ENCODE measurements at places on chromosomes 1 and 21.

DNA sequence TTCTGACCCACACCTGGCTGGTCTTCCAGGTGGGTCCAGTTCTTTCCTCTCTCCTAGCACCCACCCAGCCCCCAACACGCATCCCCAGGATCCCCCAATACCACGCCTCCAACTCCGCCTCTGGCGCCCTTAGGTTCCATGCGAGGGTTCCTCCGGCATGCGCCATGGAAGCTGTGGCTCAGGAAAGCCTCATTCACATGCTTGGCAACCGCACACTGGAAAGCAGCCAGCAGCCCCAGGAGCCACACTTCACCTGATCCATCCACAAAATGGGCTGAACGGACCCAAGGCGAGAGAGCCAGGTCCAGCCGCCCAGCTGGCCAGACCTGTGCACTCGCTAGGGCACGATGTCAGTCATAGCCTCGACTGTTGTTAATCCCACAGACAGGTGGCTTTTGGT, 161.2 kb downstream of the PSMG1 start:
- no peak for DNase-seq

DNA sequence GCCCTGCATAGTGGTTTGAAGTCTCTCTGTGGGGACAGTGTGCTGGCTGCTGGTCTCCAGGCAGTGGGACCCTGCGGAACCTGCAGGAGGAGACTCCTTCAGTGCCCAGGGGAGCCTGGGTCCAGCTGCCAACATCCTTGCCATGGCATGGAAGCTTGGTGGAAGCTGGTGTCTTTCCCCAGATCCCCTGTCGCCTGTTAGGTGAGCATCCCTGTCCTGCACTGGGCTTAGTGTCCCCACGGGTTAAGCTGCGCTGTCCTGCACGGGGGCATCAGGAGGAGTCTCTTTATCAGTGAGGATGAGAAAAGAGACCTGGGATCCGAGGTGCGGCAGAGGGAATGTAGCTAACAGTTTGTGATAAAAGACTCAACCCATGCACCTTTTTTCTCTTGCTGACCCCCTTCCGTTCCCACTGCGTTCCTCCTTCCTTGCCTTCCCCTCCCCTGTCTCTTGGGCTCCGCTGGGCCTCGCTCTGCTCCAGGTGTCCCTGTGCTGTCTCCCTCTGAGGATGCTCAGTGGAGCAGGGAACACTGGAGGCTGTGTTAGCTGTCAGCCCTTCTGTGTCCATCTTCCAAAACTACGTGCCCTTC, 59.3 kb downstream of the SLC37A1 start:
- DNase-seq = no peak

DNA sequence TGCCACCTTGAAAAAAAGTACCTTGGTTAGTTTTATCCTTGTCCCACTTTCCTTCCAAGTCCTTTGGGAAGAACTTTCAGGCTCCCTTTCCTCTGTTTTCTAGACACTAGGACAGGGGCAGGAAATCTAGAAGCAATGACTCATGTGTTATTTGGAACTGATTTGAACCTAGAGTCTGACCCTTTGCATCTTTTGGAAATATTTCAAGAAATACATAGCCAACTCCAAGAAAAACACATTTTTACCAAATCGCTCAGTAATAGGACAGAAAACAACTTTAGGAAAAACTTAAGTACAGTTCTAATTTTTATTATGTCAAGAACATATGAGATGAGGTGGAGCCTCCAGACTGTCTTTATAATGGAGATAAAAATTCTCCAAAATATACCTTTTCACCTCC, 292.4 kb downstream of the PTBP2 start:
- DNase-seq = no peak

GRCh38 chr21:16572032-16572431, 842.2 kb downstream of the USP25 start:
- DNase-seq = no peak

GRCh38 chr1:23557471-23558124, 1.7 kb downstream of the ID3 start:
- no peak for DNase-seq

DNA sequence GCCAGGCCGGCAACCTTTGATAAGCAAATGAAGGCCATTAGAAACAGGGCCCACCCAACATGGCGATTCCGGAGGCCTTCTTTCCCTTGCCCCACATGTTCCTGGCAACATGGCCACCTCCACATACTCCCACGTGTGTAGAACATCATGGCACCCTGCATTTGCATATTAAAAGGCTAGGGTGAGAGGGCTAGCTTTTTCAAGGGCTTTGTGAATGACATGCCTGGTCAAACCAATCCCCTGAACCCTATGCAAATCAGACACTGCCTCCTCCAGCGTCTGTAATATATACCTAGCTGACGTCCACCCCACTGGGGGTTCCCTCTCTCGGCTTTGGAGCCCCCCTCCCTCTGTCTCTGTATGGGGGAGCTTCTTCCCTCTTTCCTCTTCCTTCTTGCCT, 1.6 kb downstream of the ADCY10 start:
- DNase-seq = no peak

GRCh38 chr1:206782448-206782847, 10.2 kb upstream of the IL10 start:
- no peak for DNase-seq

GRCh38 chr1:209187589-209187988, 395.9 kb upstream of the CAMK1G start:
- DNase-seq = no peak

GRCh38 chr1:29688471-29689365, 452.4 kb downstream of the PTPRU start:
- DNase-seq = no peak

- no peak for DNase-seq
These were observed 186.5 kb downstream of the DYRK1A start for GRCh38 chr21:37553078-37553481.

DNA sequence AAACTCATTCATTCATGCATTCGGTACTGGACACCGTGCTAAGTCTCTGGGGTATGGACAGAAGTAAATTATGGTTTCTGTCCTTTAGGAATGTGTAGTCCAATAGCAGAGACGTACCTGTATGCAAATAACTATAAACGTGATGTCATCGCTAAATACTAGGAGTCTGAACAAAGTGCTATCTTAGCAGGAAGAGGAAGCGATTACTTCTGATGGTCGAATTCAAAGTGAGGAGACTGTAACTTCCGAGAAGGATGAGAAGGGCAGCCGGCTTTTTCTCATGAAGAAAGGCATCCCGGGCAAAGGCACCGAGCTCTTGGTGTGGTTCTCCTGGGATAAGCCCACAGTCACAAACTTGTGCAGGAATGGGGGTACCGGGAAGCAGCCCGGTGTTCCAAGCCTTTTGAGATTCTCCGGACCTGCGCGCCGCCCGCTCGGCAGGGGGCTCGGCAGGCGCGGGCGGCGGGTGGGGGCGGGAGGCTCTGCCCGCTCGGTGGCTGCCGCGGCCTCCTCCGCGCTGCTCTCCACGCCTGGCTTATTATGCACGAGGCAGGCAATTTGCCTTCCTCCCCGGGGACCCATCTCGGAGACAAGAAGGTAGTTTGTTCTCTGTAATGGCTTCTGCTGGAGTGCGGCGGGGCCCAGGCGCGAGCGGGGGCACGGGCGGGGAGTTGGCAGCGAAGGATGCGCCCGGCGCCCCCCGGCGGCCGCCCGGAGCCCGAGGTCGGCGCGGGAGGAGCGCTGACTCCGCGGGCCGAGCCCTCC, 67.5 kb upstream of the CD1D start:
- DNase-seq = peak; percentile 18

DNA sequence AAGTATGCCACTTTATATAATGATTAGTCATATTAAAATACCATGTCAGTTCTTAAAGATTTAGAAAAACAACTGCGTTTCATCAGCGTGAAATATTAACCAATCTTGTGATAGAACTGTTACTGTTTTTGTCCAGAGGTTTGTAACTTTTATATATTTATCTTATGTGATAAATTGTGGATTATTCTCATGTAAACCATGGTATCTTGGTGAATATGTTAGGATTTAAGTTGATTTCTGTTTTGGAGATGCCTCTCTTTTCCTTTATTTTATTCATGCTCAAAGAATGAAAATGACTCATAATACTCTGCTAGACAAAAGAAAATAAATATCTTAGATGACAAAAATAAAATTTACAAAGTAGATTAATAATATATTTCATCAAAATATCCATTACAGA, 88.4 kb downstream of the ADGRL4 start:
- DNase-seq = no peak

- no peak for DNase-seq
These were observed 3.3 kb downstream of the POFUT2 start for GRCh38 chr21:45284456-45284741.

GRCh38 chr1:25723250-25723880, 76.6 kb upstream of the SELENON start:
- no peak for DNase-seq

DNA sequence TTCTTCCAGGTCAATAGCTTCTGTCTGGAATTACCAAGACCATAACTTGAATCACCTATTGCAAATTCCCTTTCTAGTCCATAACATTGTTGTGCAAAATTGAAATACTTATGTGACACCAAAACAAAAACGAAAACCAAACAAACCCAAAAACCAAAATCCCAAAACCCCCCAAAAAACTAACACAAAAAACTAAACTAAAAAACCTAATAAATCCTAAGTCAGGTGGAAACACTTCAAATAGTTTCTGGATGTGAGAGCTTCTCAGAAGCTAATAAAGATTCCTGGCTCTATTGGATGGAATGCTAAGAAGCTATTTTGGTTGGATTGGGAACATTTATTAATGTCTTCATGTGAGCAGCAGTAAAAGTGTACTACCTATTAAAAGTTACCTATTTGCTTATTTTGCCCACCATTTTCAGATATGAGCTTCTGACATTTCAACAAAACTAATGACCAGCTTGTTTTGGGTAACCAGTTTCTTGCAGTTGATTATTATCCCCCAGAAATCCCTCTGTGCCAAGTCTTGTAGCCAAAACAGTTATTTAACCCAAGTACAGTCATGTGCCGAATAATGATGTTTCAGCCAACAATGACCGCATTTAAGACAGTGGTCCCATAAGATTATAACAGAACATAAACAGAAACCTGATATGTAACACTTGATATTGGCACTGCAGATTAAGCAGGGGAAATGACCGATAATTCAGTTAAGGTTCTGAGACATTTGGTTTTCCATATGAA, 76.4 kb downstream of the LTN1 start:
- no peak for DNase-seq

DNA sequence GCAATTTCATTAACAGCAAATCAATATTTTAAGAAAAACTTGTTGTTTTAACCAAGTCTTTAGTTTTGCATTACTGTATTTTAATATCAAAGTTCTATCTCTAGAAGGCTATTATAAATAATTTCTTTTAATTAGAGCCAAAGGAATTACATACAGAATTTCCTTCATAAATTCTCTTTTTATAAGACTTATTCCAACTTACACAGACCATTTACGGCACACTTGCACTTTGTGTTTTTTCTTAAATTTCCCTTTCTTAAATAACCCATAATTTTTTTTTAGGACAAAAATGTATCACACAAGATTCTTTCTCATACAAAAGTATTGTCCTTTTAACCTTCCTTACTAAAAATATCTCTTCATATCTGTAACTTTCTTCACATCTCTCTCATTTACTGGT, 458.5 kb upstream of the CHRM3 start:
- no peak for DNase-seq

DNA sequence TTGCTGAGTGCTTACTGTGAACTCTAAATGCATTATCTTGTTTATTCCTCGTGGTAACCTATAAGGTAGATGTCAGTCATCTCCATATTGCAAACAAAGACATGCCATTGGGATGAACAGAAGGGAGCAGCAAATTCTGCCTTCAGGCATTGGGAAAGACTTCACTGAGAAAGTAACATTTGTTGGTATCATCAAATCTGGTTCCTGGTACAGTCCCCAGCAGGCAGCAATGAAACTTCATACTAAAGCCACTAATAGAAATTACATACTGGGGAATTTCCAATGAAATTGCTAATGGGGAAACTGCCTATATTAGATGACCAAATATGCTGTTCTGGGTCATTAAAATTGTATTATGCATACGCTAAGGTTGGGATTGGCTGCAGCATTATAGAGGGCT, 47.3 kb upstream of the ST6GALNAC5 start:
- no peak for DNase-seq

- DNase-seq = no peak
These were observed 96.4 kb downstream of the CAMK2N1 start for GRCh38 chr1:20389571-20389970.

- no peak for DNase-seq
These were observed 90.2 kb downstream of the ESRRG start for GRCh38 chr1:216632980-216633379.

GRCh38 chr1:167088746-167089417, 1.3 kb downstream of the GPA33 start:
- no peak for DNase-seq

DNA sequence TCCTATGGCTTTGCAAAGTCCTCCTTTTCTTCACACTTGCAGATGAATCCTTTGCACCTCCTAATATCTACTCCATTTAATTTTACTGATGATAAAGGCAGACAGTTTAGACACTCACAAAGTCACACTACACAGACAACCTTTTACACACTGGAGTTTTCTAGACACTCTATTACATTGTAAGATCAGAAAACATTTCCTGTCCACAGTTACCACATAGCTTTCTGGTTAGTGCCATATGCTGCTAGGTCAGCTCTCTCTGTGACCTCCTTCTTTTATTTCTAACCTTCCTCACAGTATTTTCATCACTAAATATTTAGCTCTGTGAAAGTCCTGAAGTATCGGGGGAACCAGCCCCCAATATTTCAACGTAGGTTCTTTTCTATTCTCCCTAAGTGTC, 5.1 kb downstream of the SH2D1B start:
- DNase-seq = no peak

DNA sequence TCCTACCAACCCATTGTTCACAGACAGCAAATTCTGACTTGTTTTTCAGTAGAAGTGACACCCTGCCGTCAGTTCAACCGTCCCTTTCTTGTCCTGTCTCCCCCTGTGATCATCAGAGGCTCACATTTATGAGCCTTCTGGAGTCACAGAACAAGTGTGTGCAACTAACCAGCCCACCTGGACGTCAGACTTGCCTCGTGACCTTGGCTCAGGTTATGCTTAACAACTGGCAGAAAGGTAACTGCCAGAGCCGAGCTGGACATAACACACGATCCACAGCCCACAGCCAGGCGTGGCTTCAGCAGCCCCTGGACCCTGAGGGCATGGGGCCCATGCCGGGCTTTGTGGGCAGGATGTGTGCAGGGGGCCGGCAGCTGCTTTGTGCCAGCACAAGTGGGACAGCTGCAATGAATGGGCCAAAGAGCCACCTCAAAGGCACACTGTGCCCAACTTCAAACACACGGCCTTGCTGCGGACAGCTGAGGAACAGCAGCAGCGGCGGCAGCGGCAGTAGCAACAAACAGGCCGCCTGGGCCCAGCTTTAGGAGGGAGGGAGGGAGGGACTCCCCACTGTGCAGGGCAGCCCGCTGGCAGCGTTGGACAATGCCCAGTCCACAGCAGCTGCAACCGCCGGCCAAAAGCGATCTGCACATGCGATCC, 103.9 kb downstream of the ZBTB18 start:
- DNase-seq = no peak

Data from stimulated activated CD8-positive, alpha-beta memory T cell treated with anti-CD3 and anti-CD28 coated beads, Interleukin-4, amount 100 ng/mL, for 24 hours (primary cell).